ENCODE measurements at places on chromosomes 16 and 17. TPM values are rescaled to one million over a fixed set of nuclear protein-coding genes. Genes with fewer than 3 reads are reported as not detected.
A peak's percentile ranks its signal among the peaks of the same experiment; 100 is the strongest.

GRCh38 chr17:55691666-55692065 lies 31.0 kb downstream of the TMEM100 start:
- DNase-seq: no peak

GRCh38 chr16:5852151-5852550 lies 754.6 kb upstream of the EEF2KMT start:
- no peak for DNase-seq

HERPUD1 gene
- total RNA-seq: 45.1 TPM

COX6A2 gene
- not detected for total RNA-seq

GRCh38 chr16:7378024-7378695 lies 45.5 kb downstream of the RBFOX1 start:
- no peak for DNase-seq

DNA sequence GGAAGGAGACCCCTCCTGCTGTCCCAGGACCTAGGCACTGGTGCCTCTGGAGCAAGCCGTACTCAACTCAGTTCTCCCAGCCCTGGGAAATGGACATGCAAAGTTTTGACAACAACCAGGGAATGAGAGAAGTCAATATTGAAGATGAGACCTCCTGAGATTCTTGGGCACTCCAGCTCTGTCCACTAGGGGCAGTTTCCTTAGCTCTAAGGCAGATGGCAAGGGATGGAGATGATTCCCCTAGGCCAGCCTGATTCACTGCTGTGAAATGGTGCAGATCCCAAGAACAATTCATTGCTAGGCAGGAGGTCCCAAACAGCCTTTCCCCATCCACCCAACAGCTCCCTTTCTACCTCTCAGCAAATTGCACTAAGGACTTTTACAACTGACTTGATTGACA lies 20.5 kb upstream of the SDR42E2 start:
- peak; percentile 44 for DNase-seq

DNA sequence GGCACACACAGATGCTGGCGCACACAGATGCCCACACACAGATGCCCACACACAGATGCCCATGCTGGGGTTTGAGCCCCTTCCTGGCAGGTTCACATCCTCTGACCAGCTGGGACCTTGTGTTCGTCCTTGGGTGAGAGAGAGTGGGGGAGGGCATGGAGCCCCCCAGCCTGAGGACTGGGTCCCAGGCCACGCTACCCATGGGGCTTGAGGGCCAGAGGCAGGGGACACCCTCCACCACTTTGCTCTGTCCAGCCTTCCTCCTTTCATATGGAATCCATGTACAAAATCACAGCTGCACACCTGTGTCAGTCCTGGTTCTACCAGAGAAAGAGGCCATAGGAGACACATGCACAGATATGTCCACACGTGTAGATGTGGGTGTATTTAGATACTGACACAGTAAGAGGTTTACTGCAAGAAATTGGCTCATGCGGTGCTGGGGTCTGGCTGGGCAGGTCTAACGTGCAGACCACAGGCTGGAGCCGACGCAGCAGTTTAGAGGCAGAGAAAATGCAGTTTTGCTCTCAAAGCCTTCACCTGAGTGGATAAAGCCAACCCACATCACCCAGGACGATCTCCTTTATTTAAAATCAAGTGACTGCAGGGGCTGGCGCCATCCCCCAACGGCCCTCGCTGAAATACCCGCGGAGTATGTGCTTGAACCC lies 10.8 kb downstream of the SLC22A31 start:
- DNase-seq: no peak

GRCh38 chr16:35746963-35747657 lies 2287.7 kb downstream of the TP53TG3F start:
- no peak for DNase-seq

DNA sequence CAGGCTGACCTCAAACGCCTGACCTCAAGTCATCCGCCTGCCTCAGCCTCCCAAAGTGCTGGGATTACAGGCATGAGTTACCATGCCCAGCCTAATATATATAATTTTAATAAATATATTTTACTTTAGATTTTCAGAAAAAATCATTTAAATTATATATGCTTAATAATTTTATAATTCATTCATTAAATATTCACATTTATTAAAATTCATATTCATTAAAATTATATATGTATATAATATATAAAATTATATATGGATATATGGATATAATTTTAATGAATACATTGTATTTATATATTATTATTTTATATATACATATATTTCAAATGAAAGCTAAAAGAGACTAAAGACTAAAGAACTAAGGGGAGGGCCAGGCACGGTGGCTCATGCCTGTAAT lies 29.4 kb downstream of the COPRS start:
- DNase-seq: no peak

C16orf96 gene
- total RNA-seq: not detected

EPN3 gene
- total RNA-seq: 25.8 TPM

DNA sequence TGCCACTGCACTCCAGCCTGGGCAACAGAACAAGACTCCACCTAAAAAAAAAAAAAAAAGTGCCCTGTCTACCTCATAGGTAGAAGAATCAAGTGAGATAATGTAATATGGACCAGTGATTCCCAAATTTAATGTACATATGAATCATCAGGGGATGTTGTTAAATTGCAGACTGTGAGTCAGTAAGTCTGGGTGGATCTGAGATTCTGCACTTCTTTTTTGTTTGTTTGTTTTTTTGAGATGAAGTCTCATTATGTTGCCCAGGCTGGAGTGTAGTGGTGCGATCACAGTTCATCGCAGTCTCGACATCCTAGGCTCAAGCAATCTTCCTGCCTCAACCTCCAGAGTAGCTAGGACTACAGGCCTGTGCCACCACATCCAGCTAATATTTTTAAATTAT lies 31.6 kb downstream of the HOXB1 start:
- no peak for DNase-seq

DNA sequence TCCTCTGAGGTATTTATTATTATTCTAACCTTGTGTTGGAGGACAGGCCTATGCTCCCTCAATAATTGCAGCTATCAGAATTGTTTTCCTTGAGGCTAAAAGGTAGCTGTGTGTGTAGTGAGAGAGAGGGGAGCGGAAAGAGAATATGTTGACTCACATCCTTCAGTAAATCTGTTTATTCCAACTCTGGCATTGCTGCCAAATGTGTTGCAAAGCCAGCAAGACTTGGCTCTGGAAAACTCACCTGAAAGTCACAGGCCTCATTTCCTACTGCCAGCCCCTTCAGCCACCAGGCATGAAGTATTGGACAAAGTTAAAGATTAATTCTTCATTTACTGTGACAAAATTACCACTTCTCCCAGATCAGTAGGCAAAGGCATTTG lies 9.6 kb downstream of the CA10 start:
- no peak for DNase-seq

DNA sequence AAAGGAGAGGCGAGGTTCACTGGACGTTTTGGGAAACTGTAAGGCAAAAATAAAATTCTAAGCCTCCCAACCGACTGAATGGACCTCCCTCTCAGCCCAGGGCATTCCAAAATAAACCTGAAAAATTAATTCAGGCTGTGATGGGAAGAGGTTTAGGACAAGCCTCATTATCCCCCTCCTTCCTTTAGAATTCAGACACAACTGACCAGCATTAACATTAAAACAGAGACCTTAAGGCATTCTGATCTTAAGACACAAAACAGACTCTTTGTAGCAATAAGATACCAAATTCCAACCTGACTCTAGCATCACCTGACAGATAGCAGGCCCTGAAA lies 298 bp upstream of the LDHD start:
- no peak for DNase-seq

- DNase-seq: no peak
These were observed 7.2 kb upstream of the RAB37 start for GRCh38 chr17:74729866-74730265.

ADORA2B gene
- total RNA-seq: 8.2 TPM

- DNase-seq: no peak
These were observed 37.8 kb upstream of the MYOCD start for GRCh38 chr17:12627781-12628451.

- no peak for DNase-seq
These were observed 84.8 kb downstream of the CDYL2 start for GRCh38 chr16:80719573-80719972.

- DNase-seq: no peak
These were observed 19.5 kb downstream of the ATP2A1 start for GRCh38 chr16:28897826-28898225.

DNA sequence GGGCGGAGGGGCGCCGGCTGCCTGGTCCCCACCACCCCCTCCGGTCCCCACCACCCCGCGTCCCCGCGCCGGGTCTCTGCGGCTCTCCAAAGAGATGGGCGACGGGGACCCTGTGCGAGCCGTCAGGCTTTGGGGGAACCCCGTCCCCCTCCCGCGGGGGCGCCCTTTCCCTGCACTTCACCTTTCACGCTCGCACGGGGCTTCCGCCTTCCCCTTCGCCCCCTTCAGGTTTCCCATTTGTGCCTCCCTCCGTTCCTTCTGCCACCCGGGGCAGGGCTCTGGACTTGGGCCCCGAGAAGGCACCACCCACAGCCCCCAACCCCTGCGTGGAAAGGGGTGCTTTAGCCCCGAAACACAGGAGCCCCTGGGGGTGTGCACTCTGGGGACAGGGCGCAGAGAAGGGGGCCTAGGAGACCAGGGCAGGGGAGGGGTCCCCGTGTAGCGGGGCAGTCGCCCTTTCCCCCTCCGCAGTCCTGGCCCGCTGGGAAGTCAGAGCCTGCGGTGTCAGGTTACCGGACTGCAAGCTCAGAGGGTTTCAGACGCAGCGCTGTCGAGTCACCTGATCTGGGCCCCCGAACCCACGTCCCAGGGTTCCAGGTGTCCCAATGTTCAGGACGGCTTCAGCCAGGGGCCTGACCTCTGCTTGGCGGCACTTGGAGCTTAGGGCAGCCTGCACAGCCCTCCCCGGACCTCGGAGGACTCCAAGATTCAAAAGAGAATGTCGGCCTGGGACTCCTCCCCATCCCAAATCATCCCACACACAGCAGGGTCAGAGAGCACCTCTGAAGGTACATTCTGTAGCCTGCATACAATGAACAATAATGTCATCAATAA lies 6.7 kb upstream of the CCDC92B start:
- no peak for DNase-seq

- no peak for DNase-seq
These were observed 19.6 kb upstream of the CCL1 start for GRCh38 chr17:34382621-34383124.

DNA sequence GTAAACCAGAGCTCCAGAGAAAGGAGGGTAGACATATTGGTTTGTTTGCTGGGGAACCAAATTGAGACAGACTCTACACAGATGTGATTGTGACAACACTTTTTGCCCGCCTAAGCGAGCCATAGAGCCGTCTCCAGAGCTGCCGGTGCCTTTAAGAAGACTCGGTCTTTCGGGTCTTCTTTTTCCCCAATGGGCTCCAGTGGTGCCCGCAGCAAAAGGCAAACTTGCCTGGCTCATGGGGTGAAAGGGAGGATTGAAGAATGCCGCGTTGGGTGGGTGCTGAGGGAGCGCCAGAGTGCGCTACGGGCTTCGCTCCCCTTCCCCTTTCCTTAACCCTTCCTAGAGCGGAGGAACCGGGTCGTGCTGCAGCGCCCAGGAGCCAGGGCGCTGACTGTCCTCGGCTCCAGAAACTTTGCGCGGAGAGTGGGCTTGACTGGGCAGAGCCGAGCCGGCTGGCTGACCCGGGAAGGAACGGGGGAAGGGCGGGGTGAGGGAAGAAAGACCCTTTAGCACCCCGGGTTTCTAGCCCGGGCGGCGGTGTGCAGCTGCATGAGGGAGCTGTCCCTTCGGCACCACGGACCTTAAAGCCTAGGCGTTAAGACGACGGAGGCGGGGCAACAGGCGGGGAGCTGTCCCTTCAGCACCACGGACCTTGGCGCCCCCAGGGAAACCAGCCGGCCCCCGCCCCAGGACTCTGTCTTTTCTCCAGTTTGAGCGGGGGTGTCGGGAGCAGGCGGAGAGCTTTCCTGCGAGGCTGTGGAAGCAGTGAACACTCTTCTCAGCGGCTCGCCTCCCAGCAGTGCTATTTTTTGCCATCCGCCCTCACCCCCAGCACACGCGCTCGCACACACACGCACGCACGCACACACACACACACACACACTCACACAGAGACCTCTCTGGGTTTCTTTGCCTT lies at the start of gene CACNG3:
Gene CACNG3 (plus strand): TSS at position 880 of the 916 bp plus-strand sequence. CDS start 420 bp downstream, outside the sequence.
- no peak for DNase-seq

RAB34 gene
- total RNA-seq: not detected

DNA sequence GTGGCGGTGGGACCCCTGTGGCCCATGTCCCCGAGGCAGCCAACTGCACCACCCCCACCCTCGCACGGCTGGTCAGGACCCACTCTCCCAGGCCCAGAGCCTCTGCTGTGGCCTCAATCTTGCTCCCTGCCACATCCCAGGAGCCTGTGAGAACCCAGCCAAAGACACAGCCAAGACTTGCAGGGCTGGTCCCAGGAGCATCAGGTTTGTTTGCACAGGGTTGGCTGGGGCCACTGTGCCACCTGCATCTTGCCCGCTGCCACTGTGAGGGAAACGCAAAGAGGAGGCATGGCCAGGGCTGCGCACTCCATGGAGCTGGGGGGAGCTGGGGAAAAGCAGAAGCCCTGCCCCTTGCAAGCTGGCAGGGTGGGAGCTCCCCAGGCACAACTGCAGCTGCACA lies 92.5 kb downstream of the SSH2 start:
- DNase-seq: no peak

DNA sequence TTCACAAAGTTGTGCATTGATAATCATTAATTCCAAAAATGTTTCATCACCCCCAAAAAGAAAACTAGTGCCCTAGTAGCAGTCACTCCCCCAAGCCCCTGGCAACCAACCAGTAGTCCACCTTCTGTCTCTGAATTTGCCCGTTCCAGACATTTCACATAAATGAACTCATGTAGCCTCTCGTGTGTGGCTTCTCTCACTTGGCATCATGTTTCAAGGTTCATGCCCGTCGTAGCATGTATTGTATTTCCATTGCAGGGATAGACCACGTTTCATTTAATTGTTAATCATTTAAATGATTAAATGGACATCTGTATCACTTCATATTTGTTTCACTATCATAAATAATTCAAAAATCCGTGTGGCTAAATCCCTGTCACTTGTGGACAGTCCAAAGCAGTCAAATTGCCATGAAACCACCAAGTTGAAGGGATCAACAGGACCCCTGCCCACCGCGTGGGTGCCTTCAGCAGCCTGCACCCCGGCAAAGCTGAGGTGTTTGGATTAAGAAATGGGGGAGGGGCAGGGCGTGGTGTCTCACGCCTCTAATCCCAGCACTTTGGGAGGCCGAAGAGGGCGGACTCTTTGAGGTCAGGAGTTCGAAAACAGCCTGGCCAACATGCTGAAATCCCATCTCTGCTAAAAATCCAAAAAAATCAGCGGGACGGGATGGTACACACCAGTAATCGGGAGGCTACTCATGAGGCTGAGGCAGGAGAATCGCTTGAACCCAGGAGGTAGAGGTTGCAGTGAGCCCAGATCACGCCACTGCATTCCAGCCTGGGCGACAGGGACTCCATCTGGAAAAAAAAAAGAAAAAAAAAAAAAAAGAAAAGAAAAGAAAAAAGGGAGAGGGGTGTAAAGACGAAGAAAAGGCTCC lies 8.7 kb upstream of the FLYWCH2 start:
- no peak for DNase-seq

DNA sequence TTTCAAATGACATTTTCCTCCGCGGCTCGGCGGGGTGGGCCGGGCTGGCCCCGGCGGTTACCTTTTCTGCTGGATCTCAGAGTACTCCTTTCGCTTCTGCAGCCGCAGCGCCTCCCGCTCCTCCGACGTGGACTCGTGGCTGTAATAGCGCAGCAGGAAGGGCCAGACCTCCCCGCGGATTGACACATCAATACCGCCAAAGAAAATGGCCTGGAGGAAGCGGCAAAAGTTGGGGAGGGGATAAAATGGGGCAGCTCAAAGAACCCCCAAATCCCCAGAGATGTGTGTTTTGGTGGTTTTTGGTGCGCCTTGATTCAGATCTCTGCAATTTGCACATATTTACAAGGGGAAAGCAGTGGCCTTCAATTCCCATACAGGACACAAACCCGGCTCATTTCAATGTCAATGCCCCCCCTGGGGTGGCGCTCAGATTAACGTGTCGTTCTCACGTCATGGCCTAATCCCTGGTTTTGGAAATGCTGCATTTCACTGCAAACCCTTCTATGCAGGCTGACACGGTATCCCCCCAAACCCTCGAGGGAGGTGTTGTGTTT lies 85.9 kb downstream of the TBC1D16 start:
- DNase-seq: no peak

Measured in HT-29 (cell line).